ENCODE measurements at places on chromosomes 13 and 19. TPM values are rescaled to one million over a fixed set of nuclear protein-coding genes. Genes with fewer than 3 reads are reported as not detected.

DNA sequence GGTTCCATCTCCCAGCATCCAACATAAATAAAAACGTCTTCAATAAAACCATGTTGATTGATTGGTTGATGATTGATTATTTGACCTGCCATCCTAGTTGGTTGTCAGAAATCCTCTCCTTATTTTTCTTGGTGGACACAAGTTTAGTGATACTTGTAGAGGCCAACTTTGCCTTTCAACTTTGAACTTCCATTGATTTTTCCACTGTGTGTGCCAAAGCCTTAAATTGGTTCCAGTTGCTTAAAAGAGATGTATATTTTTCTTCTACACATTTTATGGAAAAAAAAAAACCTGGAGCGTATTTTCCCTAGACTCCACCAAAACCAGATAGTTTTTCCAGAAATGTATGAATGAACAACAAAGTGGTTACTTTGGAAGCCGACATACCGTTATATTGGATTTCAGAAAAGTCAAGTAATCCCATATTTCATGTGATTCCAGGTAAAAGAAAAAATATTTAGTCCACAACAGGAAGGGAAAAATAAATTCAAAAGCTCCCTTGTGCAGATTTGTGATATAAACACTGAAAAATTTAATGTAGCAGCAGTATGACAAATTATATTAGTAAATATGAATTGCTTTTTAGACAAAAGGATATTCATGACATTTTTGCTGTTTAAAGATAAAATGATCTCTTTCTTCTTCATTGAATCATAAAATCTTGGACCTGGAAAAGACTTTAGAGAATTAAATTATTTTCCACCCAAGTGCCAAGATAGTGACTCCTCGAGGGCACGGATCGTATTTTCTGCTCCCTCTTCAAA lies 85.2 kb downstream of the MBNL2 start:
- DNase-seq, result no peak

DNA sequence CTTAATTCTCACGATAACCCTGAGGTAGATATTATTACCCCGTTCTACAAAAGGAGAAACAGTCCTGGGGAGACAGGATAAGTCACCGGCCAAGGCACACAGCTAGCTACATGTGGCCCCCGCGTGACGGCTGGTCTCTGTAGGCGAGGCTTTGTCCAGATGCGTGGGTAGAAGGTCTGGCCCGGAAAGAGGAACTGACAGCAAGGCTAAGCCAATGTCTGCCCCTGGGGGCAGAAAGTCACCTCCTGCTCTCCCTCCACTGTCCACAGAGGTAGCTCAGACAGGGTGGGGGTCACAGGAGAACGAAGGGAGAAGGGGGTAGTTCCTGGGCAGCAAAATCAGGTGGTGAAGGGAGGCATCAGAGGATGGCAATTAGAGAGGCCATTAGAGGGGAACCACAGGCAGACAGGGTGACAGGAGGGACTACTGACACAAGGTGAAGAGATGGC lies 1.8 kb downstream of the APOC4 start:
- DNase-seq, result no peak

DNA sequence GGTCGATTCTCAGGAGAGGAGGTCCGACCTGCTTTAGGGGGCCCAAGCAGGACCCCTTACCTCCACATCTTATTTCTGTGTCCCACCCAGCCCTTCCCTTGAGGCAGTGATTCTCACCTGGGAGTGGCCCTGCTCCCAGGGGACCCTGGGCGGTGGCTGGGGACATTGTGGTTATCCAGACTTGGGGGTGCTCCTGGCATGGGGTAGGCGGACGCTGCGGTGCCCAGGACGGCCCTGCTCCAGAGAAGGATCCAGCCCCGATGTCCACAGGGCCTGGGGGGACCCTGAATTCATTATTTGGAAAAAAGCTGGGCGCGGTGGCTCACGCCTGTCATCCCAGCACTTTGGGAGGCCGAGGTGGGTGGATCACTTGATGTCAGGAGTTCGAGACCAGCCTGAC lies 84.4 kb downstream of the GADD45B start:
- DNase-seq, result no peak

- no peak for DNase-seq
Observed at GRCh38 chr19:40367577-40368434, 19.3 kb downstream of the PLD3 start.

DNA sequence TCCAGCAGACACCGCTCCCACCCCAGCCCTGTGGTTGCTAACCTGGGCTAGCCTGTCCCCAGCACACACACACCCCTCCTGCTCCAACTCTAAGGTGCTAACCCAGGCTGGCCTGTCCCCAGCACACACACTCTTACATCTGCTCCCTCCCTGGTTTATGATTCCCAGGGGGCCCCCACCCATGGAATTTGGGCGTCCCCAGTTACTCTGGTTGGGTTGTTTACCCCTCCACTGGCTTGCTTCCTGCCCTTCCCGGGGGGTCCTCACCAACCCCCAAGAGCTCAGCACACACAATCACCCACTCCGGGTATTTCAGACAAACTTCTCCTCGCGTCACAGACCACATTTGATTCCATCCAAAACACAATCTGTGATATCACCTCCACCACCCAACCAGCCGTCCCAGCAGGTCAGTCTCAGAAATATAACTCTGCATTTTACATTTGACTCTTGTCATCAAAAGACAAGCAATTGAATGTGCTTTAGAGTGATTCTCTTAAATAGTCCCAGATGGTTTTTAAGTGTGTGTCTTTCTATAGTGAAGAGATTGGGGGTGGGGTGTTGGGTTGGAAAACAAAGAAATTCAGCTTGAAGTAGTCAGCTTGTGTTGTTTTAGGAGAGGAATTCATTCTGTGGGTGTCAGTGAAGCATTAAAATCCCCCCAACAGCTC lies 20.1 kb downstream of the COL4A2 start:
- DNase-seq, result no peak

GRCh38 chr13:66673401-66673800 lies 556.7 kb downstream of the PCDH9 start:
- no peak for DNase-seq

DNA sequence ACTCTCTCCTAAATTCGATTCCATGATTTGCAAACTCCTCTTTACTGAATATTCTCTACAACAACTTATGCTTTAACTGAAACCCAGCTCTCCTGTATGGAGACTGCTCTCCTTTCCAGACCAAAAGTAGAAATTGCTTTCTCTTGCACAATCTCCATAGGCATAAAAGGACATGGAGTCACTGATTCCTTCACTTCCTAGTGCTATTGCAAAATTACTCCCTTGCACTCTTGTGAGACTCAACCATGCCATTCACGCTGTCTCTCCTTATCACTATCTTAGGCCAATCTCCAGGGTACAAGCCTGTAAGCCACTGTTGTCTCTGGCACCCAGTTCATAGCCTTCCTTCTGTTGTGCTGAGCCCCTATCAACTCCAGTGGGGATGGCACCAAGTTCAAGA lies 30.6 kb downstream of the SERPINE3 start:
- no peak for DNase-seq

- DNase-seq, result no peak
Observed at GRCh38 chr13:91053318-91054065, 294.0 kb upstream of the MIR17HG start.

DNA sequence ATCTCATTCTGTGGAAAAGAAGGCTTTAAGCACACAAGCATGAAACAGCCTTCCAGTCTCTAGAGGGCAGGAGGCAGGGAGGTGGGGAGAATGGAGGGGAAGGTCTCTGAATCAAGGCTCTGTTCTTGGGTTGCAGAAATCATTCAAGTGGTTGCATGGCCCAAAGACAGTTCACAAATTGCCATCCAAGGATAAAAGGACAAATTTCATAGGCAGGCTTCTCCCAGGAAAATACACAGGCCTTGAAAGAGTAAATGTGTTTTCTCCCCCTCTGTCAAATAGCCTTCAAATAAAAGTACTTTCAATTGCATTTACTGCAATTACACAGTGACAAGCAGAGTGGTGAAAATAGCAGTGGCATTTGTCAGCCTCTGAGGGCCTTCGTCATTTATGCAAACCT lies 450.8 kb downstream of the DCT start:
- DNase-seq, result no peak

The CD22 gene
- polyA plus RNA-seq, result 94.2 TPM

The MCOLN1 gene
- polyA plus RNA-seq, result 6.1 TPM

The CEACAM5 gene
- not detected for polyA plus RNA-seq

The C19orf67 gene
- polyA plus RNA-seq, result not detected
